IPS-NIHi11 (cell line): ENCODE measurements at places on chromosomes 16 and 17.
A peak's percentile ranks its signal among the peaks of the same experiment; 100 is the strongest.

GRCh38 chr16:71367241-71367976 lies 8.9 kb downstream of the CALB2 start:
- peak; percentile 91 for DNase-seq

DNA sequence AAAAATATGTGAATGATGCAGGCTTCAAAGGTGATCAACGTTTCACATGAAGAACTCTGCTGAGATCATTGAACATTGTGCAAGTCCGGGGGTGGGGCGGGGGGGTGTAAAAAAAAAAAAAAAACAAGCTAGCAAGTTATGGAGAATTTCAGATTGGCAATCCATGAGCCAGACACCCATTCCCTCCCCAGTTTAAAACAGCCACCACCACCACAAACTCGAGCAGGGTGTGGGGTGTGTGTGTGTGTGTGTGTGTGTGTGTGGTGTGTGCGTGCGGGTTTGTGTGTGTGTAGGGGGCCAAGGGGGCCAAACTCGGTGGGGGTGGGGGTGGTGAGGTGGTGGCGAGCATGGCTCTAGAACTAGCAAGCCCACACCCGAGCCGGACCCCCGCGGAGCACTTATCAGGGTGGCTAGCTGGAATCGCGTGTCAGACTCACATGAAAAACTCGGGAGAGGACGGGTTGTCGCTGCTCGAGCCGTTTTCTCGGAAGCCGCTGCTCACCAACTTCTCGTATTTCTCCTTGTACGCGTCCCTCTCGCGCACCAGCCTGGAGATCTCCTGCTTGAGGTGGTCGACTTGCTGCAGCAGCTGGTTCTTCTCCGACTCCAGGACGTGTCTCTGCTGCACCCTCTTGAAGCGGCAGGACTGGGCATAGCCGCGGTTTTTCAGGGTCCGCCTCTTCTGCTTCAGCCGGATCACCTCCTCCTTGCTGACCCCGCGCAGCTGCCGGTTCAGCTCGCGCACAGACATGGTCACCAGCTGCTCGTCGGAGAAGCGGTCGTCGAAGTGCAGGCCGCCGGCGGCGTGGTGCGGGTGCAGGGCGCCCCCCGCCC lies 2.0 kb downstream of the MAF start:
- peak; percentile 41 for DNase-seq

- no peak for DNase-seq
Observed at GRCh38 chr17:74543891-74544760, 1.8 kb downstream of the CD300C start.

- DNase-seq, result no peak
Observed at GRCh38 chr16:82562183-82562683, 64.5 kb upstream of the CDH13 start.

DNA sequence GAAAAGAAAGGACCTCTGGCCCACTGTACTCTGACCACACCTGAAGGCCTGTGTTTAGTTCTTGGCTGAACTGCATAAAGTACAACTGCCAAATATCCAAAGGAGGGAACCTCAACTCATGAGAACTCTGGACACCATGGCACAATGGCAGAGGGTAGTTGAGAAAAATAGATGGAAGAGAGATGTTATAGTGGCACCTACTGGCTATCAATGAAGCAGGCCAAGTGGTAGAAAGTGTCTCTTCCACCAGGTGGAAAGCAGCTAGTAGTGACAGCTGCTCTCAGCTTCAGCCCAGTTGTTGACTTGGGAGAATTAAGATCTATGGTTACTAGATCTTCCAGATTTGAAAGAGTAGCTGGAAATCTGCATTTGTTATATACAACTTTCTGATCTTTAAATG lies 3.2 kb downstream of the MED31 start:
- DNase-seq, result no peak

DNA sequence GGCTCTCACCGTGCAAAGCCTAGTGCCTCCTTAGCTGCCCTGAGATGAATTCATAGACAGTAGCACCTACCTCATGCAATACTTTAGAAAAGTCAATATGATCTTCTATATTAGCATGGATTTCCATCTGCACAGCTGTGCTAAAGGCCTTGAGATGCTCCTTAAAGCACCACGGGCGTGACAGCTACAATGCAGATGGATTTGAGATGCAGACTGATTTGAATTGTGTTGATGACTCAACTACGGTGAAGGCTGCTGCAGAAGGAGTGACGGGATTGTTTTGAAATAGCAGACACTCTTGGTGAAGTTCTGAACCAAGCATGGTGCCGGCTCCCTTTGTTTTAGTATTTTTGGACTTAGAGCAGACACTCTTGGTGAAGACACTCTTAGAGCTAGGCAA lies 88.2 kb downstream of the SPECC1 start:
- DNase-seq, result no peak

- no peak for DNase-seq
Observed at GRCh38 chr17:32936186-32936893, 8.4 kb downstream of the TMEM98 start.

GRCh38 chr17:53483704-53484103 lies 339.0 kb upstream of the KIF2B start:
- no peak for DNase-seq

DNA sequence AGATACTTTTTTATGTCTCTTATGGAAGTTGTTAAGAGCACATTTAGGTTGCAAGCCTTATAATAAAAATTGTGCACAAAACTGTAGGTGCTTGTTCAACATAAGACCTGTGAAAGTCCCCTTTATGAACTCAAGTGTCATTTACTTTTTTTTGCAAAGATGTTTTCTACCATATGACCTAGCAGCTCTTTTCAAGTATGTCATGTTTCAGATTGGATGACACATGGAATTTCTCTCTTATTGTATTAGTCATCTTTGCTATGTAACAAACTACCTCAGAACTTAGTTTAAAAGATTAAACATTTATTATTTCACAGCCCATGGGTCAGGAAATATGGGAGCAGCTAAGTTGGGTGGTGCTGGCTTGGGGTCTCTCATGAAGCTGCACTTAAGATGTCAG lies 57.9 kb downstream of the PHKB start:
- DNase-seq, result no peak

DNA sequence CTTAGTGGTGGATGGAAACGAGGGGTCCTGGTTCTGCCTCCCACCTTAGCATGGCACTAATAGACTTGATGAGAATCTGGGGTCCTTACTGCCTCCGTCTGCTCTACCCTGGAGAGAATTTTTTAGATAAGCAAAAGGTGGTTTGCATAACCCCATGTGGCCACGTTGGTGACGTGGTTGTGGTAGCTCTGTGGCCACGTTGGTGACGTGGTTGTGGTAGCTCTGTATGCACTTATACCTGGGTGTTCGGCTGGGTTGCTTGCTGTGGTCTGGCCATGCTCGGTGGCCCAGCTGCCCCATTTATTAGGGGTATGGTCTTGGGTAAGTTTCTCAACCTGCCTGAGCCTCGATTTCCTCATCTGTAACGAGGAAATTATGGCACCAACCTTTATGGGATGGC lies 13.0 kb downstream of the SPIRE2 start:
- DNase-seq, result no peak

DNA sequence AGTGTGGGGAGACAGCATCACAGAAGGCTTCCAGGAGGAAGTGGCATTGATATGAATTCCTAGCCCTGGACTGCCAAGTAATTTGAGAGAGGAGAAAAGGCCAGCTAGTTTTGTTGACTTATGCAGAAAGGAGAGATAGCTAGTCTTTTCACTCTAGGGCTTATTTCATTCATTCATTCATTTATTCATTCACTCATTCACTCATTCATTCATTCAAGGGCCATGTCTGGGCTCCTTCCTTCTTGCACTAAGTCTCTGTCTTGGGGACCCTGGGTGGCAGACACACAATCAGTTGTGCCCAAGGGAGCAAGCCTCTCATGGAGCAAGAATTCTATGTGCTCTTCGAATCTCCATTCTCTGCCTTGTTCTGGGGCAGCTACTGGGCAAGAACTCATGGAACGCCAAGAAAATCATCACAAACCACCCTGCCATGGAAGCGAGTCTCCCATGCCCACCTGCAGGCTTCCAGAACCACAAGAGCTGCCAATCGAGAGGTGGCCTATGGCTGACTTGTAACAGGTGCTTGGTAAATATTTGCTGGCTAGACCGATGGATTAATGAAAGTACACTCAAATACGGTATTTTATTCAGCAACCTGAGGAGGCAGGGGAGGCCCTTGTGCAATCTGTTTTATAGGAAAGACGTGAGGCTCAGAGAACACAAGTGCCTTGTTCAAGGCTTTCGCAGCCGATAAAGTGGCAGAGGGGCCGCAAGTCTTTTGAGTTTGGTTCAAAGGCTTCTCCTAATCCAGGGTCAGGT lies 223.6 kb downstream of the XYLT1 start:
- no peak for DNase-seq

DNA sequence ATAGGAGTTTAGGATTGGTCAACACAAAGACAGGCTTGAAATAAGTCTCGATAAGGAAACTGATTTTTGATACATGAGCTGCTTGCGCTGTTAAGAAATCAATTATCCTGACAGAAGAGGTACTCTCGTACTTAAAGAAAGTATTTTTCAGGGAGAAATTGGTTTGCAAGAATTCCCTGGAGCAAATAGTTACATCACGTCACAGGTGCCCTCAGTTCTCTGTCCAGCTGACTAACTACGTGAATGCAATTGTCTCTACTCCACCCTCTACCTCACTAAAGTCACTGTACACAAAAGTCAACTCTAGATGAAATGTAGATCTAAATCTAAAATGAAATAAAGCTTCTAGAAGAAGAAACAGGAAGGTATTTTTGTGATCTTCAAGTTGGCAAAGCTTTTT lies 130.6 kb upstream of the KCNJ16 start:
- DNase-seq, result no peak

- DNase-seq, result peak; percentile 33
Observed at GRCh38 chr16:23952128-23952970, 116.6 kb downstream of the PRKCB start.

DNA sequence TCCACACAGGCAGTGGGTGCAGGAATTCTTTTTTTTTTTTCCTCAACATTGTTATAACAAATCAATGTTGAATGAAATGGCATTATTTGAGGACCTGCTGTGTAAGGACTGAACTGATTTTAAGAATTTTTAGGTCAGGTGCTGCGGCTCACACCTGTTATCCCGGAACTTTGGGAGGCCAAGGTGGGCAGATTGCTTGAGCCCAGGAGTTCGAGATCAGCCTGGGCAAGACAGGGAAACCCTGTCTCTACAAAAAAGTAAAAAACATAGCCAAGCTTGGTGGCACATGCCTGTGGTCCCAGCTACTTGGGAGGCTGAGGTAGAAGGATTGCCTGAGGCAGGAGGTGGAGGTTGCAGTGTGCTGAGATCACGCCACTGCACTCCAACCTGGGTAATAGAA lies 12.4 kb downstream of the MPRIP start:
- no peak for DNase-seq

- DNase-seq, result no peak
Observed at GRCh38 chr16:5736209-5736930, 638.8 kb upstream of the EEF2KMT start.

GRCh38 chr16:85363427-85363826 lies 249.7 kb upstream of the GSE1 start:
- no peak for DNase-seq

DNA sequence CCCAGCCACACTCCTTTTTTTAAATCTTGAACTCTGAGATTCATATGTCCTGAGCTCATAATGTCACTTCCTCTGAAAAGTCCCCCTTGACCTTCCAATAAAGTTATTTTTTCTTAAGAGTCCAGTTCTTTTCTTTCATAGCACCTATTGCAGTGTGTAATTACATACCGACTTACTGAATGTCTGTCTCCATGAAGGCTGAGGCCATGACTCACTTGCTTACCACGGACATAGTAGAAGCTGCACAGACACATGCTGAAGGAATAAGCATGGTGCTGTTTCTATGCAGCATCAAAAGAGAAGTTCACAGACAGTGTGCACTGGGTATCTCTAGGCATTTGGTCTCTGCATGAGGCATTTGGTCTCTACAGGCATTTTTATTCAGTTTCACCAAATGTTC lies 77.2 kb downstream of the C17orf67 start:
- no peak for DNase-seq
